ENCODE measurements at places on chromosomes 11 and 22.

DNA sequence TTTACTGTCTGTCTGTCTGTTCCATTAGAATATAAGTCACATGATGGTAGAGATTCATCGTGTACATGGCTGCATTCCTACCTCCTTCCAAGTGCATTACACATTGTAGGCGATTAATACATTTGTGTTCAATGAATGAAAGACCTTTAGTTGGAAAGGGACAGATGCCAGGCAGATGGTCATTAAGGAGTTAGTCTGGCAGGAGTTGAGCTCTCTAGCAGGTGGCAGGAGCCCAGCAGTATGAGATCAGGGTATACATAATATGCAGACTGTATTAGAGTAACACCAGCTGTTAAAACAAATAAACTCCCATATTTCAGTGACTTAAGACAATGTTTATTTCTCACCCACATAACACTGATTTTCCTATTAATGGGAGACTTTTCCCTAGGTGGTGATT lies 147.7 kb upstream of the LARGE1 start:
- DNase-seq = no peak

GRCh38 chr11:11296434-11296833 lies 56.6 kb downstream of the CSNK2A3 start:
- DNase-seq = no peak

- no peak for DNase-seq
Measured at GRCh38 chr22:43331069-43331451, 12.1 kb downstream of the SCUBE1 start.

DNA sequence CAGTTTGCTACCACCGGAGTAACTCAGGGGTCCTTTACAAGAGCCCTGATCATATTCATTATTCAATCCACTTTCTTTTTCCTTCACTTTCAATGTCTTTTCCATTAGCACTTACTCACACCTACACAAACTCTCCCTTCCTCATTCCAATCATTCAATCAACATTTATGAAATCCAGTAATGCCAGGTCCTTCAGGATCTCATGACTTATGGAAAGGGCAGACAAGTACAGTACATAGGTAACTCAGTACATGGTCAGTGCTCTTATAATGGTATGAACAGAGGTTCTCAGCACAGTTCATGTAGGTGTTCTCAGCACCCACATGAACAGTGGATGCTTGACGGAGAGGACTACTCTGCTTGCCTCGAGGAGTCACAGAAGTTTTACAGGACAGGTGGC lies 106.6 kb downstream of the USP35 start:
- no peak for DNase-seq

GRCh38 chr11:69494851-69495250 lies 13.4 kb downstream of the LINC01488 start:
- DNase-seq = no peak

GRCh38 chr22:40258501-40258915 lies 80.8 kb downstream of the TNRC6B start:
- no peak for DNase-seq

DNA sequence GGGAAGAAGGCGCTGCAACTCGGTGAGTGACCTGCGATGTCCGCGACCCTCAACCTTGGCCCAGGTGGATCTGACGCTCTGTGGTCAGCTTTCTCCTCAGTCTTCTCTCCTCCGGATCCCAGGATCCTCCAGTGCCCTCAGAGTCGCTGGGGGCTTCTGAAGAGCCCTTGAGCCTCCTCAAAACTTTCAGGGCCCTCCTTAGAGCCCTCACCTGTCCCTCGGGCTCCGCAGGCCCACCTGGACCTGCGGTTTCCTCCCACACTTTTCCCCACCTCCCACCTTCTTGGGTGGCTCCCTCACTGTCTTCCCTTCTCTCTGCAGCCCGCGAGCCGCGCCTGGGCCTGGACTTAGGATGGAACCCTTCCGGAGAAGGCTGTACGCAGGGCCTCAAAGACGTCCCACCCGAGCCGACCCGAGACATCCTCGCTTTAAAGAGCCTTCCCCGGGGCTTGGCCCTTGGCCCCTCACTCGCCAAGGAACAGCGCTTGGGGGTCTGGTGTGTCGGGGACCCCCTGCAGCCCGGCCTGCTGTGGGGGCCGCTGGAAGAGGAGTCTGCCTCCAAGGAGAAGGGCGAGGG lies 335 bp downstream of the ZNF408 start:
- DNase-seq = no peak

GRCh38 chr11:119533462-119533861 lies 110.5 kb upstream of the THY1 start:
- no peak for DNase-seq

DNA sequence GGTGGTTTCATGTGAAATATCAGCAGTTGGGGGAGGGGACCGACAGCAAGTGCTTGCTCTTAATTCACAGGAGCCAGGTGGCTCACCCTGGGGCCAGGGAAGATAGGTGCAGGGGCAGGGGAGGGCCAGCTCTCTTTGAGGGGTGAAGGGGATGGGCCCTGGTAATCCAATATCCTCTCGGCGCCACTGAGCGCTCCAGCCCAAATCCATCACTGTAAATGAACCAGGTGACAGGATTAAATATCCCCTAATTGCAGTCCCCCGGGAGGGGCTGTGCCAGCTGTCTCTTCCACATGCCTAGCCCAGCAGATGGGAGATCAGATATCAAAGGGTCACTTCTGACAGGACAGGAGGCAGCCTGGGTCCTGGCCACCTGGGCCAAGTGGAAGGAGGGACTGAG lies 531.8 kb upstream of the CADM1 start:
- no peak for DNase-seq

DNA sequence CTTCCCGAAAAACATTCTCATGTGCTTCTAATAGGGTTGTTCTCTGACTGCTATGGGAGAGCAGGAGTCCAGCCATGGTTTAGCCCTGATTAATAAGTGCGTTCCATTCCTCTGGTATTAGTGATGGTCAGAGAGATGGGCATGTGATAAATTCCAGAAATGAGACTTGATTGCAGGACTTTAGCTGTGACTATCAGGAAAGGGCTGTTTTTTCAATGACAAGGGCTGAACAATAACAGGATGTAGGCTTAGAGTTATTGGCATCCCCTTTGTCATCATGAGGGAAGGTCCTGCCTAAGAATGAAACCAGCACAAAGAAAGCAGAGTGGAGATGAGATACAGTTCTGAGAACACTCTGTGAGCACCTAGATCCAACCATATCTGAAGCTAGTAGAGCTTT lies 494.6 kb downstream of the MIAT start:
- DNase-seq = no peak

GRCh38 chr11:59053387-59053786 lies 32.7 kb upstream of the GLYATL1B start:
- peak; percentile 43 for DNase-seq

- no peak for DNase-seq
Measured at GRCh38 chr22:20844055-20845037, 14.3 kb downstream of the PI4KA start.

- no peak for DNase-seq
Measured at GRCh38 chr22:23126165-23127054, 15.4 kb downstream of the RSPH14 start.

DNA sequence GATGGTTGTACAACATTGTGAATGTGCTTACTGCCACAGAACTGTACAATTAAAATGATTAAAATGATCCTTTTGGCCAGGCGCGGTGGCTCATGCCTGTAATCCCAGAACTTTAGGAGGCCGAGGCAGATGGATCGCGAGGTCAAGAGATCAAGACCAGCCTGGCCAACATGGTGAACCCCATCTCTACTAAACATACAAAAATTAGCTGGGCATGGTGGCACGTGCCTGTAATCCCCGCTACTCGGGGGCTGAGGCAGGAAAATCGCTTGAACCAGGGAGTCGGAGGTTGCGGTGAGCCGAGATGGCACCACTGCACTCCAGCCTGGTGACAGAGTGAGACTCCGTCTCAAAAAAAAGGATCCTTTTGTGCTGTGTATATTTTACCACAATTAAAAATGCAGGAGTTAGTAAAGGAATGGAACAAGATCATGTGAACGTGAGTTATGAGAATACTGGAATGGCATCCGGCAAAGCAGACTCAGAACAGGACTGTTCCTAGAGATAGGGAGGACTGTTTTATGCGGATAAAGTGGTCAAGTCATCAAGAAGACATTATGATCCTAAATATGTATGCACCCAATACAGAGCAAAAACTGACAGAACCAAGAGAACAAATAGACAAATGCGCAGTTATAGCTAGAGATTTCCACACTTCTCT lies 58.0 kb upstream of the CLDN5 start:
- DNase-seq = no peak

- no peak for DNase-seq
Measured at GRCh38 chr22:47460861-47461260, 698.4 kb downstream of the TBC1D22A start.

- DNase-seq = no peak
Measured at GRCh38 chr11:110126936-110127335, 33.7 kb downstream of the ZC3H12C start.

DNA sequence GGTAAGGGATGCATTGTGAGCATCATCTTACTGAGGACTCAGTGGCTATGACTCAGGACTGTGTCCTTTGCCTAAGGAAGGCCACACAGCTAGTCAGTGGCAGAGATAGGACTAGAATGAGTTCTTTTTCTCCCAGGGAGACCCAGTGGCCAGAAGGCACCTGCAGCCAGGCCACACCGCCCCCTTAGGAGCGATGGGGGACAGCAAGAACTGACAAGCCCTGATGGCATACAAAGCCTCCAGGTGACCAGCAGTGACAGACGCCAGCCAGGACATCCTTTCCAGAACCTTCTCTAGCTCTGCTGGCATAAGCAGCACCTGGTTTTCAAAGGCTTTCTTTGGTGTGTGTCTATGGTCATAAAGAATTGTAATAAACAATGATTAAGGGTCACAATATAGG lies 240.1 kb downstream of the ST3GAL4 start:
- no peak for DNase-seq

DNA sequence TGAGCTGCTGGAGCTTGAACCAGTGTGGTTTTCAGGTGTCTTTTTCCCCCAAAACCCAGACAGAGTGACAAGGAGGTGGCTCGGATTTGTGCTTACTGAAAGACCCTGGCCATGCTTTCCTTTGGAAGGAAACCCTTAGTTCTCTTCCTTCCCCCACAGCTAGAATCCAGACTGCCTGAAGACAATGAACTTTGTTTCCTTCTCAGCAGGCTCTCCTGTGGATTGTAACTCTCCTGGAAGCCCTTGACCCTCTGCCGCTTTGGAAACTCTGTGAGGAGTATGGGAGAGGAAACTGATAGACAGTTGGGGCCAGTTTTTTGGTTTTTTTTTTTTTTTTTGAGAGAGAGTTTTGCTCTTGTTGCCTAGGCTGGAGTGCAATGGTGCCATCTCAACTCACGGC lies 62.1 kb upstream of the SESN3 start:
- no peak for DNase-seq

GRCh38 chr11:45513821-45514340 lies 151.5 kb downstream of the CHST1 start:
- DNase-seq = no peak

DNA sequence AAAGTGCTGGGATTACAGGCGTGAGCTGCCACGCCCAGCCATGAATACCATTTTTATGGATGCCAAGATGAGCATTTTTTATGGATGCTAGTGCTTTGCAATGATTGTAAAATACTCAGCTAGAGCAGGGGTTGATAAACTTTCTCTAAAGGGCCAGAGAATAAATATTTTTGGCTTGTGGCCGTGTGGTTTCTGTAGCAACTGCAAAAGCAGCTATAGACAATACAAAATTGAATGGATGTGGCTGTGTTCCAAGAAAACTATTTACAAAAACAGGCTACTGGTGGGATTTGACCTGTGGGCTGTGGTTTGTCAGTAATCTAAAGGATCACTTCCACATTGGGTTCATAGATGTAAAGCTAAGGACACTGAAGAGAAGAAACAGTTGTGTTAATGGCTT lies 56.0 kb downstream of the COMMD9 start:
- no peak for DNase-seq
